ENCODE measurements at places on chromosomes 5 and 9. TPM values are rescaled to one million over a fixed set of nuclear protein-coding genes. Genes with fewer than 3 reads are reported as not detected.

The PCDHB6 gene
- total RNA-seq, result 1.1 TPM

The HINT2 gene
- 107 TPM for total RNA-seq

The DBH gene
- total RNA-seq, result not detected

The SMARCA2 gene
- total RNA-seq, result 37.1 TPM

The PCDHB16 gene
- 0.08 TPM for total RNA-seq

The FCN2 gene
- total RNA-seq, result not detected

The ANKRD34B gene
- 0.17 TPM for total RNA-seq

The FOXD4L4 gene
- 0.07 TPM for total RNA-seq

The PTPDC1 gene
- 4.3 TPM for total RNA-seq

The C9orf153 gene
- total RNA-seq, result 0.21 TPM

The GPR151 gene
- not detected for total RNA-seq

The PLAC8L1 gene
- total RNA-seq, result 0.31 TPM

The OR13C3 gene
- not detected for total RNA-seq

The SURF1 gene
- 49.3 TPM for total RNA-seq

The DOLK gene
- 39.9 TPM for total RNA-seq

The TNFSF15 gene
- total RNA-seq, result 0.11 TPM

The RAB14 gene
- 50.1 TPM for total RNA-seq

The TMC1 gene
- 0.03 TPM for total RNA-seq

The ZNF883 gene
- total RNA-seq, result 0.85 TPM

The MRPL36 gene
- total RNA-seq, result 89.4 TPM

The C9 gene
- not detected for total RNA-seq

The PCDHGA5 gene
- total RNA-seq, result 0.13 TPM

The OMD gene
- not detected for total RNA-seq

The GPR150 gene
- total RNA-seq, result 0.16 TPM

The ZNF346 gene
- 9.9 TPM for total RNA-seq

The MEF2C gene
- 0.02 TPM for total RNA-seq

The CDC20B gene
- total RNA-seq, result 0.07 TPM

The SLC25A2 gene
- total RNA-seq, result not detected

The RNF208 gene
- 1.9 TPM for total RNA-seq

The CARD6 gene
- 2.9 TPM for total RNA-seq

The TNPO1 gene
- total RNA-seq, result 99.5 TPM

The PAPPA gene
- total RNA-seq, result 32.6 TPM

The ZNF462 gene
- total RNA-seq, result 3.3 TPM

The HK3 gene
- 0.10 TPM for total RNA-seq

The LHX3 gene
- 0.10 TPM for total RNA-seq

The CCDC152 gene
- not detected for total RNA-seq

The ECPAS gene
- 41.0 TPM for total RNA-seq

The ANKDD1B gene
- not detected for total RNA-seq

The SLC36A2 gene
- not detected for total RNA-seq

The PCDHGB6 gene
- total RNA-seq, result 0.10 TPM

The MLANA gene
- total RNA-seq, result not detected

The ZFP2 gene
- total RNA-seq, result 0.06 TPM

The SPINK4 gene
- not detected for total RNA-seq

The NTRK2 gene
- total RNA-seq, result not detected

The CDKN2B-AS1 gene
- total RNA-seq, result not detected

The PPP1R26 gene
- total RNA-seq, result 15.2 TPM

Measured in A549 treated with Hydrocortisone at 1 μM for 4 hours (cell line).